T-helper 2 cell treated with Interferon-gamma antibody and Interleukin-4, amounts not matched to agents 5 μg/mL and 100 μg/mL, for 36 hours (primary cell): ENCODE measurements at places on chromosomes 6 and 20.

DNA sequence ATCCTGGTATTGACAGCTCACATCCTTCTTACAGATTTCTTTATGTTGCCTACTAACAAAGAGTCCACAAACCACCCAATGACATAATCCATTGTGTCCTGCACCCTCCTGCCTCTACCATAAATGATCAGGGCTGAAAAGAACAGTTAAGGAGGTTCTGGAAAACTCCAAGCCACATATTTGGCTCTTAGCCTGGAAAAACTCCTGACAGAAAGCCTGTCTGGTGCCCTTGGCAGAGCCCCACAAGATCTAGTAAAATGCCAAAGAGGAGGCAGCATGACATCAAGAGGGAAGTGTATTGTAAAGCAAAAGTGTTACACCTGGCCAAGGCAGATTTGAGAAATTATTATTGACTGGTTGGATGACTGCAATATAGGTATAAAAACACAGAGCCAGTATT is 126.4 kb upstream of the VGLL2 start:
- no peak for DNase-seq

DNA sequence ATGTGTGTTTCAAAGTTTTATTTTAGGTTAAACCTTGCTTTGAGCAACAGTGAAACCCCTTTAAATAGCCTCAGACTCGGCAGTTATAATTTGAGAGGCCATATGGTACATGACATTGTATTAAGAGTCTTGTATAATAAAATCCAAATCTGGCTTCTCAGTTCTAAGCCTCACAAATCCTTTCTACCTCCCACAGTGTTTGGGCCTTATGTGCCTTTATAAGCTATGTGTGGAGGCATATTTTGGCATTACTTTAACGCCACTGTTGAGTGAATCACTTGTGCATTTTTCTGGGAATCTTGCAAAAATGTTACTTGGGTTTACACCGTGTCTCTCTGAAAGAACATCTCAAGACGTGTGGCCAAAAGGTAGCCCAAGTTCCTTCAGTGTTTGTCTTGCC is 152.4 kb downstream of the COL9A1 start:
- no peak for DNase-seq

GRCh38 chr20:18991012-18991411 is 177.4 kb downstream of the SCP2D1 start:
- DNase-seq, result no peak

DNA sequence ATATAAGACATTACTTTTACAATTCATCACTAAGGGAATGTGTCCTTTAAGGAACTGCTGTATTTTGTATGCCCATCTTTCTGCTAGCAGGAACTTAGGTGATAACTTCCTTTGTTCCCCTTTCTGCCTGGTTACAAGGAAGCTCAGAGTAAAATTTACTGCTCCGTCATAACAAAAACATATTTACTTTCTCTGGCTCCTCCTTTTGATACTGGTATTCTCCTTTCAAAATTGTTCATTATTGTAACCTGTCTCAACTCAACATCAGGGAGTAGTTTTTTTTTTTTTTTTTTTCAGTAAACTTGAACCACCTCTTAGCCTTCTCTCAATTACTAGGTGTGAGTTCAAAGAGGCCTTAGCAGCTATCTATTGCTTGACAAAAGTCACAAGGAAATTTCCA is 37.1 kb downstream of the RIPOR2 start:
- no peak for DNase-seq

GRCh38 chr6:121940728-121941127 is 458.7 kb upstream of the HSF2 start:
- DNase-seq, result no peak

- no peak for DNase-seq
These were observed 6.5 kb downstream of the RPS6KA2 start for GRCh38 chr6:166620478-166621113.

DNA sequence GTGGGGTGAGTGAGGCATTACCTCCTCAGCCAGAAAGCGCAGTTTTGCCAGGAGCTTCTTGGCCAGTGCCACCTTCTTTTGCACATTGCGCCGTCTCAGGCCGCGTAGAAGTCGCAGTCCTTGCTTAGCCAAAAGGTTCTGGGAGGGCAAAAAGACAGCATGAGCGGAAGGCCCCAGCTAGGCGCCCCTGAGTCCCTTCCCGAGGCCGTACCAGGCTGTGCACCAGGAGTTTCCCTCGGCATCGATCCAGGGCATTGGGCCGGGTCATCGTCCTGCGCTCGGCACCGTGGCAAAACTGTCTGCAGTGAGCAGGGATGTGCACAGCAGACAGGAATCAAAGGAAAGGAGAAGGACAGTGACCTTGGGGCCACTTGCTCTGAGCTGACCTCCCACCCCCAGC is 20.2 kb upstream of the SPAG4 start:
- DNase-seq, result no peak

- DNase-seq, result peak; percentile 57
These were observed at the start of gene HLA-B for GRCh38 chr6:31356946-31357466. TSS of gene HLA-B (minus strand) at chr6:31357179. CDS start at chr6:31357158, 21 bp downstream.

- DNase-seq, result no peak
These were observed 126.1 kb upstream of the LAMP5 start for GRCh38 chr20:9388160-9388812.

DNA sequence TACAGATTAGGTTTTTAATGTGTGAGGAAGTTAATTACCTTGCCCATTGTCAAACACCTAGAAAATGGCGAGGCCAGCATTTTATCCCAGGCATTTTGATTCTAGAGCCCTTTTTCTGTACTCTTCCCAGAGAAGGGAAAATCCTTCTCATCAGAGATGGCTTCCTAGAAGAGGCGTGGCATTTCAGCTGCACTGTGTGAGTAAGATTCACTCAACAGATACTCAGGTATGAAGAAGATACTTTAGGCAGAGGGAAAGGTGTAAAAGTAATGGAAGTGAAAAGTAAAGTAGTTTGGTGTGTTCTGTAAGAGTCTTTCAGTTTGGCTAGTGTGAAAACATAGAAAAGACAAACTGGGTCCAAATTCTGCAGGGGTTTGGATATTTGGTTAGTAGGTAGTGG is 113.8 kb downstream of the MAP3K4 start:
- DNase-seq, result no peak

DNA sequence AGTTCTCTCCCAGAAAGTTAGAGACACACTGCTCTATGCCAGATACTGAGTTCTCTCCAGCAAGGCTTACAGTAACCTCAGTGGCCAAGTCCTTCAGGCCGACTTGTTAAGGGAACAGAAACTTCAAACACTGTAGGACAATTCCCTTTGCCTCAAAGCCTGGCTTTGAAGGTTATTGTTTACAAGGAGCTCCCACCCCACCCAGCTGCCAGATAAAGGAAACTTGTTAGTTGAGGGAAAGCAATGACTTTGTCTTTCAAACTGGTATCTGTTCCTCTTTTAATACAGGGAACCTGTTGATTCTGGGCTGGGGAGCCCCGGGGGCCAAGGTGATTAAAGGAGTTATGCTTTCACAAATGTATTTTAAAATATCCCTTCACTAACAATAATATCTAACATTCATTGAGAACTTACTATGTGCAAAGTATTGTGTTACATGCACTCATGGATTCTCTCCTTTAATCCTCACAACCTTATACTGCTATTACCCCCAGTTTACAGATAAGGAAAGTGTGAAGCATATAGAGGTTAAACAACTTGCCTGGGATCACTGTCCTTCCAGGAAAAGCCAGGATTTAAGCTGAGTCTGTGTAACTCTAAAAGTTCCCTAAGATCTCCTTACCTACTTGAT is 27.6 kb upstream of the CDKN1A start:
- no peak for DNase-seq

GRCh38 chr6:97291896-97292295 is 8.9 kb upstream of the MMS22L start:
- DNase-seq, result no peak

- no peak for DNase-seq
These were observed 19.5 kb downstream of the FHL5 start for GRCh38 chr6:96582436-96582835.

GRCh38 chr6:83069633-83070032 is 2.2 kb downstream of the DOP1A start:
- DNase-seq, result no peak

- no peak for DNase-seq
These were observed 6.7 kb downstream of the PPP1R16B start for GRCh38 chr20:38812182-38812581.

DNA sequence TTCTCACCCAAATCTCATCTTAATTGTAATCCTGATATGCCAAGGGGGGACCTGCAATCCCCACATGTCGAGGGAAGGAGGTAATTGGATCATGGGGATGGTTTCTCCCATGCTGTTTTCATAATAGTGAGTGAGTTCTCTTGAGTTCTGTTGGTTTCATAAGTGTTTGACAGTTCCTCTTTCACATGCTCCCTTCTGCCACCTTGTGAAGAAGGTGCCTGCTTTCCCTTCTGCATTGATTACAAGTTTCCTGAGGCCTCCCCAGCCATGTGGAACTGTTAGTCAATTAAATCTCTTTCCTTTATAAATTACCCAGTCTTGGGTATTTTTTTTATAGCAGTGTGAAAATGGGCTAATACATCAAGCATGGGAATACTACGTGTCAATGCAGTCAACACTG is 925.0 kb upstream of the MAN1A1 start:
- DNase-seq, result no peak

- no peak for DNase-seq
These were observed 28.3 kb downstream of the SAYSD1 start for GRCh38 chr6:39086711-39087110.

GRCh38 chr6:121086876-121087275 is 247.4 kb downstream of the TBC1D32 start:
- DNase-seq, result no peak

GRCh38 chr20:45301824-45302271 is 4.8 kb upstream of the RBPJL start:
- DNase-seq, result no peak

- DNase-seq, result no peak
These were observed 113.7 kb downstream of the CDH26 start for GRCh38 chr20:60071965-60072364.

DNA sequence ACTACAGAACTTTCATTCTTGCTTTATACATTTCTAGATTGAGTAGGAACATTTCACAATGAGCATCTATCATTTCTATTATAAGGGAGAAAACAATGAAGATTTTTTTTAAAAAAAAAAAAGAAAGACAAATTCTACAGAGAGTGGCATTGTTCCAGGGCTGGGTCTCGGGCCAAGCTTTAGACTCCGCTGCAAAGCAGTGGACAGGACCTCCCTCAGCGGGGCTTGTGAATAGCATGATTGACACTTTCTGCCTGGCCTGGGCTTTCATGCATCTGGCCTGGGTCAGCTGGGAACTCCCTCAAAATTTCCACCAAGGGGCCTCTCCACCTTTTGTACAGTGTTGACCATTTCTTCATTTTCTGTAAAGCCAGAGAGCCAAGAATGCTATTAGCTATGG is 55.8 kb upstream of the HIVEP2 start:
- DNase-seq, result no peak

GRCh38 chr6:37761554-37762271 is 57.8 kb upstream of the ZFAND3 start:
- no peak for DNase-seq

GRCh38 chr6:162857326-162857725 is 129.6 kb downstream of the PACRG start:
- no peak for DNase-seq

DNA sequence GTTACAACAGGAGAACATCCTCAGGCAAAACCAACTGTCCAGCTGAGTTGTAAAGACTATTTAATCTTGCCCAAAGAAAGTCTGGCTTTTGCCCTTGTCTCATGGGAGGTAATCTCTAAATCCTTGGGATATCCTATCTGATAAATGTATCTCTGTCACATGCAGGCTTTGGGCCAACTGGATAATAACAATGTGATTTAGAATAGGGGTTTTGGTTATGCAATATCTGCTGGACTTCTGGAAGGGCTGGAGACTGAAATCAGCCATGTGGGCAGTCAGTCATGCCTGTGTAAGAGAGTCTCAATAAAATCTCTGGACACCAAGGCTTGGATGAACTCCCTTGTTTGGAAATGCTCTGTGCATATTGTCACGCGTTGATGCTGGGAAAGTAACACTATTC is 56.3 kb upstream of the PRL start:
- DNase-seq, result no peak

GRCh38 chr6:72975352-72975752 is 249.9 kb downstream of the KHDC1L start:
- no peak for DNase-seq

DNA sequence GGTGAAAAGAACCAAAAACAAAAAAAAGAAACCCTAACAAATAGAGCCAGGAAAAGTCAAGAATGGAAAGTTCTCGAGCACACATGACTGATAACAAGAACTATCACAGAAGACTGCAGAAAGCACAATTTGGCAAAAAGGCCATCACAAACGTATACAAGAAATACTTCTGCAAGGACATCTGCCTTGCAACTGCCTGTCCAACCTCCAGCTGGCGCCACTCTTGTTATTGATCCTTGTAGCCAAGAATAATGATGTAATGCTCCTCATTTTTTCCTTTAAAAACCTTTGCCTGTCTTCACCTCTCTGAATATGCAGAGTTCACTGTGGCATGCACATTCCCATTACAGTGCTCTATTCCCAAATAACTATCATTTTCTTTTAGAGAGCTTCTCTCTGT is 87.9 kb upstream of the BMP5 start:
- DNase-seq, result no peak

GRCh38 chr6:145116591-145117178 is 618.6 kb downstream of the EPM2A start:
- no peak for DNase-seq

GRCh38 chr20:23358563-23358906 is 3.4 kb upstream of the GZF1 start:
- DNase-seq, result no peak

- no peak for DNase-seq
These were observed 61.6 kb upstream of the EDN1 start for GRCh38 chr6:12228447-12229146.

- no peak for DNase-seq
These were observed 210.3 kb downstream of the PLCB1 start for GRCh38 chr20:8342391-8342790.

DNA sequence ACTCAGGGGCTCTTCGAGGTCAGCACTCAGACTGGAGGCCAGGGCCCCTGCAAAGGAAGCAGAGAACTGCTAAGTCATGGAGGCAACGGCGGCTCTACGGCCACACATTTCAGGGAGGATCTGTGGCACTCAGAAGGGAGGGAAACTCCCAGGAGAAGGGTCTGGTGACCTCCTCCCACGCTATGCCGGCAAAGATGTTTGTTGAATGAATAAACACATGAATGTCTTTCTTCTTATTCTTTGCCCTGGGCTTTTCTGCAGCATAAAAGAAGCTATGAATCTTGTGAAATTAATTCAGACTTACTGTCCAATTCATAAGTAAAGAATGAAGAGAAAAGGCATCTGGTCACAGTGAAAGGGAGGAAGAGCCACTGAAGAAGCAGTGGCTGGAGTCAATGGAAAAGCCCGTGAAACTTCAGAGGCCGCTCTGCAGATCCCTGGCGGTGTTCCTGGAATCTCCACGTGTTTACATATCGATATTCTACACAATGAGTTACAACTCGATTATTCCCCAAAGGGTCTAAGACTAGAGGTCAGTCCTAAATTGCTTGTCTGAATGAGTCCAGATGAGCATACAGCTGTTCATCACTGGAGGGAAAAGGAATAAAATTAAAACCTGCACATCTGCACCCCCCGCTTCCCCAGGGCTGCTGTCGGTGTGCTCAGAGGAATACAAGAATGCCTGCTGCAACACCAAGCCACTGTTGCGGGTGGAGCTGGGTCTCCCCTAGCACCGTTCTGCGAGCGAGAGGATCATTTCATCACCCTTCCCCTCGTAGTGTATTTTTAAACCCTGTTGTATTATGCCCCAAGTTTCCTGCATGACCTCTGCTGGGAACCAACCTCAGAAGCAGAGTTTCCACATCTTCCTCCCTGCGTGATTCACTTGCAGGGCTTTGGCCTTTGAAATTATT is 25.6 kb downstream of the INSM1 start:
- DNase-seq, result no peak

- DNase-seq, result no peak
These were observed 124.6 kb downstream of the WDR27 start for GRCh38 chr6:169577236-169577635.
